Activated CD4-positive, alpha-beta T cell treated with anti-CD3 and anti-CD28 coated beads for 36 hours (primary cell): ENCODE measurements at places on chromosomes 13 and 19. TPM values are rescaled to one million over a fixed set of nuclear protein-coding genes. Genes with fewer than 3 reads are reported as not detected.

C19orf33 gene
- not detected for total RNA-seq

PROZ gene
- not detected for total RNA-seq

ZNF563 gene
- 6.7 TPM for total RNA-seq

CCDC8 gene
- not detected for total RNA-seq

DMKN gene
- total RNA-seq: 1.3 TPM

TLE2 gene
- total RNA-seq: 4.7 TPM

RINL gene
- 90.3 TPM for total RNA-seq

MRI1 gene
- 35.9 TPM for total RNA-seq

OR10H4 gene
- not detected for total RNA-seq

FCAR gene
- not detected for total RNA-seq

NPAS1 gene
- not detected for total RNA-seq

FAM98C gene
- total RNA-seq: 19.6 TPM

SPART gene
- 40.4 TPM for total RNA-seq

DZIP1 gene
- 0.39 TPM for total RNA-seq

PEG3 gene
- not detected for total RNA-seq

TSKS gene
- total RNA-seq: 1.9 TPM

FFAR2 gene
- not detected for total RNA-seq

SLC17A7 gene
- 0.14 TPM for total RNA-seq

SYT5 gene
- 0.37 TPM for total RNA-seq

ERICH4 gene
- not detected for total RNA-seq

CRB3 gene
- total RNA-seq: 1.2 TPM

TRIM28 gene
- total RNA-seq: 758 TPM

ACP5 gene
- 12.4 TPM for total RNA-seq

SLC25A41 gene
- total RNA-seq: 0.46 TPM

ZNF560 gene
- total RNA-seq: not detected

IGFL3 gene
- not detected for total RNA-seq

TPRX2 gene
- total RNA-seq: not detected

DCT gene
- 0.12 TPM for total RNA-seq

KLHL1 gene
- total RNA-seq: not detected

C19orf38 gene
- total RNA-seq: 2.7 TPM

WASF3 gene
- total RNA-seq: 0.37 TPM

IGFL2 gene
- not detected for total RNA-seq
